ENCODE measurements at places on chromosomes 2 and 18.

GRCh38 chr2:10377747-10378085 lies 70.4 kb downstream of the ODC1 start:
- no peak for DNase-seq

DNA sequence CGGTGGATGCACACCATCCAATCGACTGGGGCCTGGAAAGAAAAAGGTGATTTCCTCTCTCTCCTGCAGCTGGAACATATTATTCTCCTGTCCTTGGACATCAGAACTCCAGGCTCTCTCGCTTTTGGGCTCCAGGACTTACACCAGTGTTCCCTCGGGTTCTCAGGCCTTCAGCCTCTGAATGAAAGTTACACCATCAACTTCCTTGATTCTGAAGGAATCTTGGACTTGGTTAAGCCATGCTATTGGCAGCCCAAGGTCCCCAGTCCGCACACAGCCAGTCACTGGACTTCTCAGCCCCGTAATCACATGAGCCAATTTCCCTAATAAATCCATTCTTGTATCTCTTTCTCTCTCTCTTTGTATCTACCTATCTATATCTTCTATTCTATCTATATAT lies 418.9 kb downstream of the IRS1 start:
- no peak for DNase-seq

- DNase-seq = no peak
Observed at GRCh38 chr18:13725566-13726231, 659 bp downstream of the FAM210A start.

DNA sequence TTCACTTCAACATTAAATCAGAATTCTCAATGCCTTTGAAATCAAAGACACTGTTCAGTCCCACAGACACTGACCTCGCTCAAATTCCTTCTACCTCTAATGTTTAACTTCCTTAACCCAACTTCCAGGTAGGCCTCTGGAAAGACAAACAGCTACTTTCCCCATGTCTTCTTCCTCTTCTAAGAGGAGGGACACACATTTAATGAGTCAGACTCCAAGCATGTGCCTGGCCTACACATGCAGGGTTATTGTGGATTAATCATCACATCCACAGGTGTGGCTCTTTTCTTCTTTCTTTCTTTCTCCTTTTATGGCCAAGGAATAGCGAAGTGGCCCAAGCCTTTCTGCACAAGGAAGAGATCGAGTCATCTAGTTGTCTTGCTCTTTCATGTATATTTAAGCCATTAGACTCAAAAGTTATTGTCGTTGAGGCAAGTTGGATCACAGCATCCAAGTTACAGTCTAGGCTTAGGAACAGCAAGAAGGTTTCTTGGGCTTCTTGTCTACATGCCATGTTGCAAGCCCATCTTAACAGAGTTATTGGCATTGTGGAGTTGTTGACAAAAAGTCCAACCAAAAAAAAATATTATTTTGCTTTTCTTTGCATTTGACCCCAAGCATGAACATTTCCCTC lies 387.8 kb downstream of the IRS1 start:
- peak; percentile 18 for DNase-seq

- DNase-seq = no peak
Observed at GRCh38 chr2:177404243-177404642, 11.7 kb downstream of the AGPS start.

GRCh38 chr2:239061824-239062570 lies 214.1 kb downstream of the TWIST2 start:
- no peak for DNase-seq

GRCh38 chr2:128390256-128390990 lies 71.8 kb upstream of the HS6ST1 start:
- no peak for DNase-seq

GRCh38 chr2:133768658-133769435 lies 200.6 kb upstream of the NCKAP5 start:
- DNase-seq = no peak

DNA sequence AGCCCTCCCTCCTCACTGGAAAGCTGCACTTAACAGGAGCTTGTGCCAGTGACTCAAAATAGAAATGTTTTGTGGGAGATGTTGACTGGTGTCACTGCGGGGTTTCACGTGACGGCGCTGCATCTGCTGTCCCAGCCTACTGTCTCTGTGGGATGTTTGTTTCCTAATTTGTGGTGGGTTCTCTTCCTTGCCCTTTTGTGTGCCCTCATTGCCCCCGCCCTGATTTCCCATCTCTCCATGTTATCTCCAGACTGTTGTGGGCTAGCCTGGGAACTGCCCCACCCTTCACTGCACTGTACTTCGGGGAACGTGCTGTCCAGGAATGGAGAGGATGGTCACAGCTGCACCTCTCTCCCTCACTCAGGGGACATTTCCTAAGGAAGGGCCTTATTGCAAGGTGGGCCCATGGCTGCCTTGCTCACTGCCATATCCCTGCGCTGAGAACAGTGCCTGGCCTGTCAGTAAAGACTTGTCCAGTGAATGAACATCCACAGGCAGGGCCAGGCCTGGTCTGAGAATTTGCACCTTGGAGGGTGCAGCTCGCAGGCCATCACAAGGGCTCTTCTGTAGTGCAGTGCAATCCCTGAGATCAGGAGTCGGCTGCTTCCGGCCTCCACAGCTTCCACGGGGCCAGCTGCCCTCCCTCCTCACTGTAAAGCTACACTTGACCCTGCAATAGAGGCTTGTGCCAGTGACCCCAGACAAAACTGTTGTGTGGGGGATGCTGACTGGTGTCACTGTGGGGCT lies 18.1 kb downstream of the ZAP70 start:
- DNase-seq = no peak

DNA sequence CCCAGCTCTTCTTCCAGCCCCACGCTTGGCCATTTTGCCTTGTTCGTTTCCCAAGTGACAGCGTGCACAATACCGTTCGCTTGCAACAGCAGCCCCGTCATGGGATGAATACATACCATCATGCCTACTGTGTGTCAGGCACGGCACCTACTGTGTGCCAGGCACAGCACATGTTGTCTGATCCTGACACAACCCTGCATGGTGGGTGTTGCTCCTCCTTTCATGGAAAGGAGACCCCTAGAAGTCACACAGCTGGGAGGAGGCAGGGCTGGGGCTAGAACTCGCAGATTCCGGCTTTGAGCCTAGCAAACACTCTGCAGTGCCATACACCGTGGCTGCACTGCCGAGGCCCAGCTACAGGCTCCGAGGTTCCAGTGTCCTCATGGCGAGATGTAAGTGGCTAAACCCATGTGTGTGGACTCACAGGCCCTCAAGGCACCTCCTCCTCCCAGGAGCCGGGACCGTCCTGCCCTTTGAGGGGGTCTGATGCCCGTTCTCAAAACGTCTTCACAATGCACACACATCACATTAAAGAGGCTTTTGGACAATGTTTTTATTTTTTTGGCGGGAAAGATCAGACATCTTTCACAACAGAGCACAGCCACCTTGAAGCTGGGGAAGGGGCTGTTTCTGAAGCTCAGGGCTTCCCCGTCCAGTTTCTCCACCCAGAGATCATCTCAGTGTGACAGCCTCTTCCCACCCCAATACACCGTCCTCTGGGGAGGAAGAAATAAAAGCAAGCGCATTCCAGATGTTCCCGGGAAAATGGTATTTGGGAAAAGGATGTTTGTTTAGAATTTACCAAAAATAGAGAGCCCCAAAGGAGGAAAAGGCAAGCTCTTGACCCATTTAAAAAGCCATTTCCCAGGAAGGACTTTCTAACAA lies 64.9 kb downstream of the HS1BP3 start:
- no peak for DNase-seq

GRCh38 chr2:54838585-54839035 lies 115.1 kb downstream of the EML6 start:
- peak; percentile 44 for DNase-seq

- no peak for DNase-seq
Observed at GRCh38 chr18:21912339-21913239, 172.0 kb downstream of the MIB1 start.

- DNase-seq = peak; percentile 9
Observed at GRCh38 chr2:197011801-197012641, 85.5 kb upstream of the PGAP1 start.

GRCh38 chr2:13818002-13818401 lies 814.5 kb upstream of the LRATD1 start:
- DNase-seq = no peak

DNA sequence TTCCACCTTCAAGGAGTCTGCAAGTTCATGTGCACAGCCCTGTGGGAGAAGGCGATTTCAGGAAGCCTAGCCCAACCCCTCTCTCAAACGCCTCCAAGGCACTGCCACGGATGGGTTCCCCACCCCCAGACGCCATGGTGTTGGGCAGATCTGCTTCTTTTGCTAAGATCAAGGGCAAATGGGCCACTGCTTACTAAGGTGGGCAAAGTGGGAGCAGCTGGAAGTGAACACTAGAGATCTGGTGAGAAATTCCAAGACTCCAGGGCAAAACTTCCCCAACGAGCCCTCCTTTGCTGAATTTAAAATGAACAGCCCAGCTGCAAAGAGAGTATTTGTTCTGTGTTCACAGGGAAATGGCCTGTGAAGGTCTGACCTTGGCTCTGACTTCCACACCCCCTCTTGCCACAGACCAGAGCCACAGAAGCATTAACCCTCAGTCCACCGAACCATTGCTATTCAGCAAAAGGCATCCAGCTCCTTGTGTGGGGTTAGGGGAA lies 45.1 kb upstream of the ZBTB7C start:
- no peak for DNase-seq

DNA sequence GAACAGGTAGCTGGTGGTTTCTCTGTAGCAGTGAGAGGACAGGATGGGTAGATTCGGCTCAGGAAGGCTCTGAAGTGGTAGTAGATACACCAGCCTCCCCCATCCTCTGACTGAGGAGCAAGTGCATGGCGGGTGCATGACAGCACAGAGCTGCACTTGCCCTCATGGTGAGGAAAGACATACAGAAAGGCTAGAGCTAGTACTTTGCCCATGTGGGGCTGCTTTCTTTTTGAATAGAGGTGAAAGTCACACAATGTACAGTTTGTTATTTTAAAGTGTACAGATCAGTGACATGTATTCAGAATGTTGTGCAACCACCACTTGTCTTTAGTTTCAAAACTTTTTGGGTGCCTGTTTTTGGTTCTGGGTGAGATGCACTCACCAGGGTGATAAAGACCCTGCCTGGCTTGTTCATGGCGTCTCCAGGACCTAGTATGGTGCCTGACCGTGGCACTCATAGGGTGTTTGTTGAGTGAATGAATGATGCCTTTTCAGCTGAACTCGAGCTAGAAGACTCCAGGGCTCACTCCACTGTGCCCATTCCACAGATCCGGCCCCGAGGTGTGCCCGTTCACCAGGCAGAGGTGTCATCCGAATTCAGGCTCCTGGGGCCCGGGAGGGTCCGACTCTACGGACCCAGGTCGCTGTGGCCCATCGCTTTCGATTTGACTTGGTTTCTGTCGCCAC lies 421 bp upstream of the VAMP5 start:
- peak; percentile 38 for DNase-seq

- no peak for DNase-seq
Observed at GRCh38 chr2:184339966-184340365, 258.4 kb upstream of the ZNF804A start.

GRCh38 chr2:149595056-149595963 lies 7.7 kb upstream of the MMADHC start:
- no peak for DNase-seq

DNA sequence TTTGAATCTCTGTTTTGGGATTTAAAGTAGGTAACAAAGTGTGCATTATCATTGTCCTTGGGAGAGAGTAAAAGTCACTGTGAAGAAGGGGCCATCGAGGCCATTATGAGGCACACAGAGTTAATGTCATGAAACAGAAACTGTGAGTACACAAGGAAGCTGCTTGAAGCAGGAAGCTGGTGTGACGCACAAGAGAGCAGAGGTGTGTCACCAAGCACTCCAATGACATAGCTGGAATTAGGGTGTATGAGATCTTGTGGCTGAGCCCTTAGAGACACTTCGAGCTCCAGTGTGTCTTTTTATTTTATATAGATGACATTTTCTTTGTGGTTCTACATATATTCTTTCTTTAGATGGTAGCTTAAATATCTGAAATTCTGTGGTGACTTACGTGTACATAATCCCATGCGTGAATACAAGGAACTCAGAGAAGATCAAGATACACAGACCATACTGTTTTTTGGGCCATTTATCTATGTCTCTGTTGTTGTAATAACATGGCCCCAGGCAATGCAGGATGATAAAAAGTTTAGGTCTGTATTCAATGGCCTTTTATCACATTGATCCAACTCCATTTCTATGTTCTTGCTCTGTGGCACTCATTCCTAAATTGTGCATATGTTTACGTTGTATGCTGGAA lies 164.7 kb upstream of the FAM98A start:
- DNase-seq = no peak

- DNase-seq = no peak
Observed at GRCh38 chr2:54909001-54909400, 141.2 kb downstream of the RTN4 start.

GRCh38 chr2:65198737-65199136 lies 28.9 kb upstream of the ACTR2 start:
- DNase-seq = no peak

- peak; percentile 63 for DNase-seq
Observed at GRCh38 chr2:70767699-70768589, at the start of gene ADD2. Gene ADD2, minus strand, starts transcription at chr2:70768200. Its CDS starts 61,792 bp downstream, at chr2:70706408.

- no peak for DNase-seq
Observed at GRCh38 chr2:23947350-23947749, 7.1 kb downstream of the UBXN2A start.

DNA sequence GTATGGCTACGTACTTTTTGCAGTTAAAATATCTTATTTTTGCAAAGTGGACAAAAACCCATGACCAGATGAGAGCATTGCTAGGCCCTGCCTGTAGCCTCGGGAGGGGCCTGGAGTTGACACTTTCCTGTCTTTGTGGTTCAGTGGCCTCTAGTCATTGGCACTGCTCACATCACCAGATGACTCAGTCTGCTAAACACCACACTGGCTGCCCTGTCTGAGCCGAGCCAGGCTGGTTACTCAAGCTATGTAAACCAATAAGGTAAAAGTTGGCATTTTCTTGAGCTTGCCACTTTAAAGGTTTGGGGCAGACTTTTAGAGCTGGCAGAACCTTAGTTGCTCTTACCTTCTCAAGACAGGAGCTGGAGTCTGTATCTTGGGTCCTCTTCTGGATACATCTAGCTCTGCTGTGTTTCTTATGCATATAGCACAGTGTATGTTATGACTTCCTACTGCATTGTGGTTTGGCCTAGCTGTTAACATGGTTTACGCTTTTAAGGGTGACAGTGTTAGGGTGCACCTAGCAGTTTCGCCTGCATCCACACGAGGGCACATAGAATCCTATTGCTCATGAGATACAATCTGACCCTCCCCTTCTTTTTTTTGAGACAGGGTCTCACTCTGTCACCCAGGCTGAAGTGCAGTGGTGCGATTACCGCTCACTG lies 76.4 kb downstream of the AP1S3 start:
- no peak for DNase-seq

GRCh38 chr2:9045595-9045994 lies 42.1 kb upstream of the MBOAT2 start:
- DNase-seq = no peak

GRCh38 chr2:112050316-112050715 lies 4.8 kb upstream of the TMEM87B start:
- no peak for DNase-seq

All from CD14-positive monocyte (primary cell).